ENCODE measurements at places on chromosomes 12 and 14. TPM values are rescaled to one million over a fixed set of nuclear protein-coding genes. Genes with fewer than 3 reads are reported as not detected.

The AMDHD1 gene
- under 0.01 TPM for total RNA-seq

The EPYC gene
- not detected for total RNA-seq

The CFAP54 gene
- total RNA-seq, result 0.18 TPM

The LALBA gene
- not detected for total RNA-seq

The OS9 gene
- total RNA-seq, result 159 TPM

The RNASE4 gene
- total RNA-seq, result 8.1 TPM

The SHMT2 gene
- 225 TPM for total RNA-seq

The KCNK10 gene
- total RNA-seq, result not detected

The EP400 gene
- total RNA-seq, result 5.3 TPM

The WIF1 gene
- not detected for total RNA-seq

The LBHD2 gene
- total RNA-seq, result not detected

The LRP1-AS gene
- total RNA-seq, result not detected

The CHD8 gene
- total RNA-seq, result 58.9 TPM

The DPY19L2 gene
- 0.90 TPM for total RNA-seq

The TAS2R8 gene
- total RNA-seq, result not detected

- DNase-seq, result no peak
Observed at GRCh38 chr14:23481979-23482822, 12.7 kb downstream of the NGDN start.

DNA sequence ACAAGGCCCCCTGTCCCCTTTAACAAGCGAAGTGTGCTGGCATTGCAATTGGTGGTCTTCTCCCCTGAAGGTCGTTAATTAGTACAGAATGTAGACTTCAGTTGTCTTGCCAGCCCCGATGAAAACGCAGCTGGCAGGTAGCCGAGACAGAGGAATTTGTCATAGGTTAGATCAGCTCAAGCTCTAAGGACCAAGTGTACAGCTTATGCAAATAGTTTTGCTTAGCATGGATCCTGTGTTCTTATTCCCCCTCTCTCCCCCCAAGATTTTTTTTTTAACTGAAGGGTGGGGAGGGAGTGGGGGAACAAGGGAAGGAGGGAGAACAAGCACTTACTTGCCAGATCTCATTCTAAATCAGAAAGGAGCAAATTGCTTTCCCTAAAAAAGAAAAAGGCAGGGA is 58.6 kb upstream of the PARP11 start:
- DNase-seq, result no peak

- peak; percentile 34 for DNase-seq
Observed at GRCh38 chr14:37595809-37596621, 586 bp downstream of the TTC6 start.

- peak; percentile 32 for DNase-seq
Observed at GRCh38 chr14:60125918-60126317, 34.2 kb downstream of the PCNX4 start.

GRCh38 chr12:129719416-129719815 is 184.4 kb downstream of the TMEM132D start:
- DNase-seq, result no peak

- no peak for DNase-seq
Observed at GRCh38 chr14:74554742-74555362, 57.2 kb downstream of the LTBP2 start.

DNA sequence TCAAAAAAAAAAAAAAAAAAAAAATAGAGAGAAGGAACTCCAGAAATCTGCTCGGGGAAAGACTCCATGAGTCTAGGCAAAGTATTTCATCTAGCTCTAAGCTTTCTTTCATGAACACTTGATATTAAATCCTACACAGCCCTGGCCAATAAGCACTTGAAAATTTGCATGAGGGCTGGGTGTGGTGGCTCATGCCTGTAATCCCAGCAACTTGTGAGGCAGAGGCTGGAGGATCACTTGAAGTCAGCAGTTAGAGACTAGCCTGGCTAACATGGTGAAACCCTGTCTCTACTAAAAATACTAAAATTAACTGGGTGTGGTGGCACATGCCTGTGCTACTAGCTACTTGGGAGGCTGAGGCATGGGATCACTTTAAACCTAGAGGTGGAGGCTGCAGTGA is 13.1 kb upstream of the METAP2 start:
- no peak for DNase-seq

DNA sequence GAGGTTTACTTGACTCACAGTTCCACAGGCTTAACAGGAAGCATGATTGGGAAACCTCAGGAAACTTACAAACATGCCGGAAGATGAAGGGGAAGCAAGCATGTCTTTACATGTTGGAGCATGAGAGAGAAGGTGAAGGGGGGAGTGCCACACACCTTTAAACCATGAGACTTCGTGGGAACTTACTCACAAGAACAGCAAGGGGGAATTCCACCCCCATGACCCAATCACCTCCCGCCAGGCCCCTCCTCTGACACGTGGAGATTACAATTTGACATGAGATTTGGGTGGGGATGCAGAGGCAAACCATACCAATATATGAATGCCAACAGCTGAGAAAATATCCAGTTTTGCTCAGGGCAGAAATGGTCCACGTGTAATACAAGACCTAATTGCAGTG is 518.6 kb downstream of the VRK1 start:
- no peak for DNase-seq

DNA sequence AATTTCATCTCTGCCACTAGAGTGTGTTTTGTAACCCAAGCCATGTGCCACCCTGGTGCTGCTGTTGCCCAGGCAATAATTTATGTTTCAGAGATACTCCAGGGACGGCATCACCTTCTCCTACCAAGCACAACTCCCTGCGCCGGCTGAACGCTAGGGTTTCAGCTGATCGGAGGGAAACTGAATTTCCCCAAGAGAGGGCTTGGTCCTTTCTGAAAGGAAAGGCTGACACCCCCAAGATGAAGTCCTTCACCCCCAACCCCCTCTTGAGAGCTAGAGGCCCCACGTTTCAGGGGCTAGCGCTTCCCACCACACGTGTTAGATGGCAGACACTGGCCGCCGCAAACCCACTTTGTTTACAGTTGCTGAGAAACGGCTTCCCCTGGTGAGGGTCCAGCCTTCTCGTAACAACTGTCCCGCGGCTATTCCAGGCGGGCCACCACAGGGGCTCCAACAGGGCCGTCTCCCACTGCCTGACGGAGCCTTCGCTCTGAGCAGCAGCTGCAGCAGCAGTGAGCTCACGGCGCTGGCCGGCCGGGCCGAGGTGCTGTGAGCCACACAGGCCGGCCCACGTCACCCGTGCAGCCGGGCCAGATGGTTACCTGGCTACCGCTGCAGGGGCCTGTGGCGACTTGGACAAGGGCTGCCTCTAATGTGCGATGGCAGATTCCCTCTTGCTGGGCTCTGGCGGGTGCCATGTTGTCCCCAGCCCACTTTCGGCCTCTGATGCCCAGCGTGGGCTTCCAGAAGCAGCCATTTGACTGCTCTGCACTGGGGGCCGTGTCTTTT is 66.4 kb downstream of the TESC start:
- DNase-seq, result peak; percentile 35

DNA sequence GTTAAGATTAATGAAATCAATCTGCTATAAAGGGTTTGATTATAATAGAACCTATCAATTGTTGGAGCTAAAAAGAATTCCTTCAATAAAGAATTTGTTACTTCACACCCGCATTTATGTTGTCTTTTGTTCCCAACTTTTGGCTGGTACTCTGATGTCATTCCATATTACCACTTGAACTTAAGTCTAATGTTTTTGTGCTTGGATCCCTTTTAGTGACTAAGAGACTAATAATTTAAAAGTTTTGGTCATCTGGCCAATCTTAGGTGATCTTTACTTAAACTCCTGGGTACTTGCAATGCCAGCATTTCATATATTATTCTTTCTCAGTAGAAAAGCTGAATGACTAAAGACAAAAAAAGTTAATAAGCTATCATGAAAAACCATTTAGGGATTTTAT is 113.0 kb downstream of the TMEM30B start:
- no peak for DNase-seq

GRCh38 chr14:74605531-74606223 is 6.4 kb downstream of the LTBP2 start:
- DNase-seq, result no peak

DNA sequence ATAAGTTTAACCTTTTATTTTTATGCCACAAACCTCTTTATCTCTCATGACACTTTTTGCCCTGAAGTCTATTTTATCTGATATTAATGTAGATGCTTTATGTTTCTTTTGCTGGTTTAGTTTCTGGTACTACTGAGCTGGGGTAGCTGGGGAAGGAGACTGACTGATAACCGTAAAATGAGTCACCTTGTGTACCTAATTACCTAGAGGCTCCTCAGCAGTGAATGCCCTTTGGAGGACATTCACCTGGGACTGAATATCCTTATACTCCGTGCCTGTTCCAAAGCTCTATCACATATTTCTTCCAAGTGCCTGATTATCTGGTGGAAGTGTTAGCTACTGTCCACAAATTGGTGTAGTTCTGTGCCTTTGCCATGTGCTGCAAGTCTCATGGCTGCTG is 13.9 kb downstream of the ATL1 start:
- no peak for DNase-seq

- DNase-seq, result no peak
Observed at GRCh38 chr14:101622251-101623076, 61.2 kb downstream of the DIO3 start.

GRCh38 chr12:90630006-90630405 is 325.0 kb downstream of the CCER1 start:
- DNase-seq, result peak; percentile 8

- DNase-seq, result peak; percentile 77
Observed at GRCh38 chr14:21104448-21105060, 3.7 kb downstream of the TMEM253 start.

GRCh38 chr14:91745344-91745743 is 13.5 kb upstream of the CATSPERB start:
- DNase-seq, result no peak

DNA sequence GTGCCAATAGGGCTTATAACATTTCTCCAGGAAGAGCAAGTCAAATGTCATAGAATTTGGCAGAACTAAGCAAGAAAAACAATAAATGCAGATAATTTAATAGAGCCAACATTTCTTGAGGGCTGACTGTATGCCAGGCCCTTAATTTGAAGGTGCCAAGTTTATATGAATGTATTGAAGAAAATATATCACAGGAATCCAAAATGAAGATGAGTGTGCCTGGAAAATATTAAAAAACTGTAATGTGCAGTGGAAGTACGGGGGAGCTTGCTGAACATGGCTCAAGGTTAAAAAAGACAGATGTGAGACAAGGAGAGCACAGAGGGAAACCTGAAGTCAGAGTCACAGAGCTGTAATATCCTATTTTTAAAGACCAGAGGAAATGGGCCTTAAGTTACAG is 16.4 kb downstream of the NR1H4 start:
- DNase-seq, result no peak

GRCh38 chr12:53099071-53099882 is 1.8 kb downstream of the IGFBP6 start:
- DNase-seq, result peak; percentile 95

GRCh38 chr12:111596985-111597830 is 1.9 kb downstream of the ATXN2 start:
- peak; percentile 55 for DNase-seq

GRCh38 chr14:57575482-57575881 is 81.8 kb upstream of the CCDC198 start:
- DNase-seq, result no peak

DNA sequence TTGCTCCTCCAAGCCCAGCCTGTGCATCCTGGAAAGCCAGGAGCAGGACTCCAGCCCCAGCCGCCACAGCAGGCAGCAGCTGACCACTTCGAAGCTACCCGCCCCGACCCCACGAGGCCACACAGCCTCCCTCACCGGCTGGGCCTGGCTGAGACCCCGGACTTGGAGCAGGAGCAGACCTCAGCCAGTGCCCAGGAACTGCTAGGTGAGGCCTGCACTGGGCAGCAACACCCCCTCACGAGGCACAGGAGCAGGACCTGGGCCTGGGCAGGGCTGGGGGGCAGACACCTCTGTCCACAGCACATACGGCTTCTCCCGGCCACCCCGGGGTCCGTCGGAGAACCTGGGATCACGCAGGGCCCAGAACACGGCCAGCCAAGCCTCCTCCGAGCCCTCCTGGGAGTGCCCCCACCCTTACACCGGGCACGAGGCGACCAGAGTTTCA is 137.4 kb upstream of the C14orf180 start:
- DNase-seq, result no peak

- no peak for DNase-seq
Observed at GRCh38 chr12:41188058-41188840, at the start of gene PDZRN4. TSS of gene PDZRN4 (plus strand) at chr12:41188320.

DNA sequence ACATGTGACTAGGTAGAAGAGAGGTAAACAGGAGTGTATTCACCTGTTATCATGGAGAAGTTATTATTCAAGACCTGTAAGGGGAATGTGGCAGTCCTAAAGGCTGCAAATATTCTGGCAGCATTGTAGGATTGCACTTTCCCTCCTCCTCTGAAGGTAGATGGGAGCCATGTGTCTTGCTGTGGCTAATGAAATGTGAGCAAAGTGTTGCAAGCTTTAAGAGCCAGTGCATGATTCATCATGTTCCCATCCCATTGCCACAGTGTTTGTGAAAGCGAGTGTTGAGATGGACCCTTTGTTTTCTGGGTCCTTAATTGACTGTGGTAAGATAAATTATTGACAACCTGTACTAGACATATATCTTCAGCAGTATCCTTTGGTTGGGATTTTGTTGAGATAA is 128.7 kb downstream of the RGS6 start:
- DNase-seq, result no peak

- no peak for DNase-seq
Observed at GRCh38 chr12:30997685-30998440, 71.3 kb downstream of the TSPAN11 start.

GRCh38 chr12:85405781-85406522 is 125.9 kb downstream of the ALX1 start:
- DNase-seq, result peak; percentile 5

Data from IMR-90 (cell line).